ENCODE measurements at places on chromosomes 7 and 10.

DNA sequence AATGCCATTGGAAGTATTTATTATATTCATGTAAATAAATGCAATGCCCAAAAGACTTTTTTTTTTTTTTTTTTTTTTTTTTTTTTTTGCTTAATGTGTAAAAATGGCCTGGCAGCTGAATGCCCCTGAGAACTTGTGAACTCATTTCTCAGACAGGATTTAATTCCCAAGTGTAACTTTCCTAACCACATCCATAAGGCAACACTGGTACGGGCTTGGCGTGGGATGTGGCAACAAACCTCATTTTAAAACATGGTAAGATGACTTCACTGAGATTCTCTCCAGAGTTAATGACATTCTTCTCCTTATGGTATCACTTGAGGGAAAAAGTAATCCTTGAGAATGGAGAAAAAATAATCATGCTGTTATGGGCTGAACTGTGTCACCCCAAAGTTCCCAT is 150.4 kb downstream of the DGKI start:
- DNase-seq = no peak

- DNase-seq = no peak
Observed at GRCh38 chr7:37510043-37510634, 61.5 kb upstream of the ELMO1 start.

- DNase-seq = no peak
Observed at GRCh38 chr10:651692-652091, 37.8 kb downstream of the DIP2C start.

- no peak for DNase-seq
Observed at GRCh38 chr7:108283252-108283651, 153.1 kb upstream of the LAMB4 start.

DNA sequence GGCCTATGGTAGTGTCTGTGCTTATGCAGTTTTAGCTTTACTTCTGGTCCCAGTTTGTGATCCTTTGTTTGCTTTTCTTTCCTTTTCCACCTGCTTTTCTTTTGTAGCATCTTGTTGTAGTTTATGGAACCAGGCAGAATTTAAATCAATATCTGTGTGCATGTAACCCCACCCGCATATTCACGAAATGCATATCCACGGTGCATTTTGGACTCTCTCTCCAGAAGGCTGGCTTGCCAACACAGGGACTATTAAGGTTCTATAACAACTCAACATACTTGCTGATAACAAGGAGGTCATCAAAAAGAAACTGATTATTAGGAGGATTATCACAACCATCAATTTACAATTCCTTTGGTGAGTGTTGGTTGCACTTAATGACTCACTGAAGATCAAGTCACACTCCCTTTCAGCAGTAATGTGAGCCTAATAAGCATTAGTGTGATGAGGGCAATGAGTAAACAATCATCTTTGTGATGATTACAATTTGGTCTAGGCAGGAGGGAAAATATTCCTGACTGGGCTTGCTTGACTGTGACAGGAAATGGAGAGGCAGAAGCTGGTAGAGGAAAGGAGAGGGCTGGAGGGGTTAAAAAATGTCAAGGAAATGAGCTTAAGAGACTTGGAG is 378.6 kb downstream of the REEP3 start:
- DNase-seq = no peak

GRCh38 chr10:45410807-45411606 is 37.0 kb downstream of the ALOX5 start:
- DNase-seq = no peak

GRCh38 chr7:54722026-54722425 is 37.0 kb downstream of the SEC61G start:
- DNase-seq = no peak

DNA sequence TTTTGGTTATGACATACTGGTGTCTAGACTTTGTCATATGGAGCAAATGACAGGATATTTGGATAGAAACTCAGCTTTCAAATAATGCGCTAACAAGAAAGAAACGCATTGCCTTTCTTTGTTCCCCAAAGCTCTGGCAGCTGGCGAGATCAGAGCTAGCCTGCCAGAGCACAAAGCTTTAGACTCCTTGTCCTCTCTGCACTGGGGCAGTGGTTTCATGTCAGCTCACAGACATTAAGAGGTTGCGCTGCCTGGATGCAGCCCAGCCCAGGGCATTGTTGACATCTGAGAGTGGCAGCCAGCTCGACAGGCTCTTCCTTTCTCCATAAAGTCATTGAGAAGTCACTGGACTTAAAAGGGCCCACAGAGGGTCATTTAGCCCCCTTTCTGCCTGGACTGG is 212.0 kb downstream of the PLXNA4 start:
- DNase-seq = no peak

GRCh38 chr10:130137090-130137448 is 878 bp downstream of the GLRX3 start:
- no peak for DNase-seq

DNA sequence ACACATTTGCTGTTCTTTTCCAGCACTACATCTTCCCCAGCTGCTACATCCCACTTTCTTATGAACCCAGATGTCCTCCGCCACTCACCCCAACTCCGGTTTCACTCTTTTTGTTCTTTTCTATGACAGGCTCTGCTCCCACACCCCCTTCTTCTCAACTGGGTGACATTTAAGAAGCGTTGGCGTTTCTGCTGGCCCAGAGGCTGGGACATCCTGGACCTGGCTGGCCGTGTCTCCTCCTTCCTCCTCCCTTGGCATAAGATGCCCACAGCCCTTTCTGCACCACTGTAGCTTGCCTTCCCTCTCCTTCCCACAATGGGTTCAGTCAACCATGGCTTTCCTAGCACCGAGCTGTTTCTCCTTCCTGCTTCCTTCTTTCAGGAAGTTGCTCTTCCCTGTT is 9.4 kb upstream of the CALML5 start:
- DNase-seq = no peak

- DNase-seq = no peak
Observed at GRCh38 chr10:45368181-45368580, 5.8 kb upstream of the ALOX5 start.

DNA sequence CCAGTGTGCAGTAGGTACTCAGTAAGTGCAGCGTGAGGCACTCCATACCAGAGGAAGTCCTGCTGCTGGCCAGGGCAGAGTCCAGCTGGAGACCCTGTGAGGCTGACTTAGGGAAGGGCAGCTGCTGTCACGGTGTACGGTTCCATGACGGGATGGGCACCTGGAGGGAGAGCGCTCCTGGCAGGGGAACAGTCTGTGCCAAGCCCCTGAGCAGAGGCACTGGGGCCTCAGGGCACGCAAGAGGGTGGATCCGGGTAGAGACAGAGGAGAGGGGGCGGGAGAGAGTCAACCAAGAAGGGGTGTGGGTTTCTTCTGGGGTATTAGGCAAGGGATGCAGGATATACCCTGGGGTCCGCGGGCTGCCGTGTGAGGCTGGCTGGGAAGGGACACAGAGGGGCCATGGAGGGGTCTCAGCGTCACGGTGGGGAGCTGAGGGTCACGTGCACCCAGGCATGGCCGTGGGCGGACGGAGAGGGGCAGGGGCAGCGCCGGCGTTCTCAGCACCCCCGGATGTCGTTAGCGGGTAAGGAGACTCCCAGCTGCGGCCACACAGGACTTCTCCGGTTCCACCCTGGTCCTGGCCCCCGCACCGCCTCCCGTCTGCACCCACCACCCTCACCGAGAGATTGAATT is 70.5 kb downstream of the MICALL2 start:
- DNase-seq = no peak

GRCh38 chr10:44921061-44921460 is 9.9 kb downstream of the TMEM72 start:
- DNase-seq = no peak

DNA sequence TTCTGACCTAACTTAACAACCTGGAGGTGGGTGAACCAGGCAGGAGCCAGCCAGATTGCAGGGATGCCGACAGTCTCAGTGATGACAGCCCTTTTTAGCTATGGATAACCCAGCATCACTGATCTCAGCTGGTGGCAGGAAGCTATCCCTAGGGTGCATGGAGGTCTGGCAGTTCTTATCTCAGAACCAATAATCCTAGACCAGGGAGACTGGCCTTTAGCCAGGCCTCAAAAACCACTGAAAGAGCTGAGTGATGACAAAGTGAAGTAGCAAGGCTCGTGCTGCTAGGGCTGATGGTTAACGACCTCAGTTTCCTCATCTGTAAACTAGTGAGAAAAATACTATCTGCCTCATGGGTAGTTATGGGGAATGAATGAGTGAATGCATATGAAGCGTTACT is 112.5 kb downstream of the RALA start:
- DNase-seq = no peak

DNA sequence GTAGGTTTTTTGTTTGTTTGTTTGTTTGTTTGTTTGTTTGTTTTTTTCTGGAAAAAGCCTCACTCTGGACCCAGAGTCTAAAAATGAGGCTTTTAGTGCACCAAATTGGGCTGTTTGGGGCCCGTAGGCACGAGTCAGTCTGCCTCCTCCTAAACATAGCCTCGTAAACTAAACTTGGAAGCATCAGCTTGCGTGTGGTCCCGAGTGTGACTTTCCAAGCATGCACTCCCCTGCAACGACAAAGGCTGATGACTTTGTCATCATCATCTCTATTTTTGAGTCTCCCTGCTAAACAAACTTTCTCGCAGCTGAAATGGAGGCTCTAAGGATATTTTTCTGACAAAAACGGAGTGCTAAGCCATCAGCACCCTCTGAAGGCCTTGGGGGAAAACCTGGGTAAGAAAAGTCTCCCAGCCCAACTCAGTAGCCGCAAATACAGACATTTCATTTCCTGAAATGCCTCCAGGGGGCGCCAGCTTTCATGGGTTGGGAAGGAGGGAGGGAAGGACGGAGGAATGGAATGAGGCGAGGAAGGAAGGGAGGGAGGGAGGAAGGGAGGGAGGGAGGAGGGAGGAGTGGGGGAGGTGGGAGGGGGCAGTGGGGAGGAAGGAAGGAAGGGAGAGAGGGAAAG is 245.9 kb downstream of the KCNMA1 start:
- DNase-seq = no peak

GRCh38 chr7:44976746-44977196 is 2.0 kb downstream of the MYO1G start:
- no peak for DNase-seq

GRCh38 chr10:12606461-12606860 is 257.1 kb downstream of the CAMK1D start:
- no peak for DNase-seq

- DNase-seq = no peak
Observed at GRCh38 chr10:35043796-35044344, 46.3 kb downstream of the CUL2 start.

GRCh38 chr7:111108000-111108399 is 17.1 kb downstream of the LRRN3 start:
- DNase-seq = no peak

DNA sequence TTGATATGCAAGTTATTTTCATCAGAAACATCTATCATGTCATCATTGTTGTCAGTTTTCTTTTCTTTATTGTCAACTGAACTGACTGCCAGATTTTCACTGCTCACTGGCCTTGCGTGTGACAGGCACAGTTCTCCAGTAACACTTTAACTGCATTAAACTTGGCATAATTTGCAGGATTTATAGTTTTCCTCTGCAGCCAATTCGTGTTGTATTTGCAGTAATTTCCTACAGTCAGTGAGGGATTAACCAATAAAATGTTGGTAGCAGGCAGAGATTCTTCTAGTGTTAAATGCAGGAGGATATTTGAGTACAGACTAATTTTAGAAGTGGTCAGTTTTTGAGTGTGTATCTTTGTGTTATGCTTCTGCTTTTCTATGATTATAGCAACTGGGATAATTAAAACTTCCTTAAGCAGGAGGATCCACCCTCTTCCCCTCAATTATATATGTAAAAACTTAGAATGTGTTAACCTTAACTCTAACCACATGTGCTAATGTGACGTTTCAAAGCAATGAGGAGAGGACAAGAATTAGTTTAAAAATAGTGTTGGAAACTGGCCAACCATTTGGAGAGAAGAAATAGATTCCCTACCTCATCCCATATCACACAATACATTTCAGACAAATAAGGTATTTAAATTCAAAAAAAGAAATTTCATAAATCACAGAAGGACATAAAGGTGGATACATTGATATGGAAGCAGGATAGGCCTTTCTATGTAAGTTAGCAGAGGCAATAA is 365.5 kb upstream of the BMPER start:
- DNase-seq = no peak

DNA sequence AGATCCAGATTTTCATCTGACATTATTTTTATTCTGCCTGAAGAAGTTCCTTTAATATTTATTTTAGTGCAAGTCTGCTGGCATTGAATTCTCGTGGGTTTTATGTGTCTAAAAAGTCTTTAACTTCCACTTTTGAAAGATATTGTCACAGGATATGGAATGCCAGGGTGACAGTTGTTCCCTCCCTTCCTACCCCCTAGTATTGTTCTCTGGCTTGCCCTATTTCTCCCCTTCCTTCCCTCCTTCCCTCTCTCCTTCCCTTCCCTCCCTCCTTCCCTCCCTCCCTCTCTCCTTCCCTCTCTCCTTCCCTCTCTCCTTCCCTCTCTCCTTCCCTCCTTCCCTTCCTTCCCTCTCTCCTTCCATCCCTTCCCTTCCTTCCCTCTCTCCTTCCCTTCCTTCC is 14.9 kb downstream of the OLAH start:
- no peak for DNase-seq

- no peak for DNase-seq
Observed at GRCh38 chr7:7235347-7235746, 53.0 kb downstream of the C1GALT1 start.

DNA sequence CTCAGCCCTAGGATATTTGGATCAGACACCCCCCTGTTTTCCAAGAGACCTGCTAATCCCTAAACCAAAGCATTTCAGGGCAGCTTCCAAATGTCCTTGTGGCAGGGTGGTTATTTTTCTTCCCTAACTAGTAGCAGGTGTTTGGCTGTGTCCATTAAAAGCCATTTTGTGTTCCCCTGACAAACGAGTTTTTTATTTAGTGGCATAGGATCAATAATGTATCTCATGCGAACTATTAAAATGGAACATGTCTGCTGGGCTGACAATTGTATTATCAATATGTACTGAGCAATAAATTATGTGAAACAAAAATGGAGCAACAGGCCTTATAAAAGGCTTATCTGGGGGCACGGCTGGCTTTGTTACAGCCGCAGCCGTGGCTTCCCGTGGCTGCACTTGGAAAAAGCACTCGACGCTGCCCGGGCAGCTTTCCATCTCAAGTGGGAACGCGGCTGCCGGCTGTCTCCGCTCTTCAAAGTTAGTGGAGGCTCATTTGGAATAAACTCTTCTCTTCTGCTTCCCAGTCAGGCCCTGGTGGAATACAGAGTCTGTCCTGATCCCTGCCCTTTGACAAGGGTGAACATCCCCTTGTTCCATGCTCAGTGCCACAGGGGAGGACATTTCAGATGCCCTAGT is 554.3 kb downstream of the TYW1 start:
- no peak for DNase-seq

GRCh38 chr7:91285696-91286355 is 21.6 kb downstream of the FZD1 start:
- no peak for DNase-seq

- no peak for DNase-seq
Observed at GRCh38 chr10:117804470-117805011, 242.2 kb downstream of the RAB11FIP2 start.
